ENCODE measurements at places on chromosomes 4 and X. TPM values are rescaled to one million over a fixed set of nuclear protein-coding genes. Genes with fewer than 3 reads are reported as not detected.

- no peak for DNase-seq
These were observed 92.6 kb downstream of the IL13RA2 start for GRCh38 chrX:114924856-114925255.

DNA sequence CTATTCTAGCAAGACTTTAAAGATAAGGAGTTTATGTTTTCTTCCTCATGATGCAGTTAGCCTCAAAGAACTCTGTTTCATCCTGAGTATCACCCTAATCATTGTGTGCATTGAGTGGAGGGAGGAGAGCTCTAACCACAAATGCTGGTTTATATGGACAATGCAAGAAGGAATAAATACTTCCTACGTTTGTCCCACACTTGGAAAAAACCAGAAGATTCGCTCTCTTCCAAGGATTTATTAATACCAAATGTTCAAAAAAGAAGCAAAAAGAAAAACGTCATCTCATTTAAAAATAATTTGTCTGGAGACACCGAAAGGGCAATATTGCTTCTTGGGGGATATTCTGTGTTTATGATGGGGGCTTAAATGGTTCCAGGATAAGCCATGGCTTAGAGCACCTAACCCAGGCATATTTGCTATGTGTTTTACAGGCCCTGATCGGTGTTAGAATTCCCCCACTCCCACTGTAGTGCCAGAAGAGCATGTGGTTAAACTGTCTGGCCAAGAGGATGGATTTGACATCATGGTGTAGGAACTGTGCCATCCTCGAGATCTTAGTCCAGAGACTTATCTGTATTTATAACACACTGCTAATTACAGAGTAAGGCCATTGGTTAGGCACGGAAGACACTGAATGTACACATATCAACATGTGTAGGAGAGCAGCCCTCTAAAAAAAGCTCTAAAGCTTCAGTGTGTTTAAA lies 227.2 kb downstream of the ANK2 start:
- no peak for DNase-seq

DNA sequence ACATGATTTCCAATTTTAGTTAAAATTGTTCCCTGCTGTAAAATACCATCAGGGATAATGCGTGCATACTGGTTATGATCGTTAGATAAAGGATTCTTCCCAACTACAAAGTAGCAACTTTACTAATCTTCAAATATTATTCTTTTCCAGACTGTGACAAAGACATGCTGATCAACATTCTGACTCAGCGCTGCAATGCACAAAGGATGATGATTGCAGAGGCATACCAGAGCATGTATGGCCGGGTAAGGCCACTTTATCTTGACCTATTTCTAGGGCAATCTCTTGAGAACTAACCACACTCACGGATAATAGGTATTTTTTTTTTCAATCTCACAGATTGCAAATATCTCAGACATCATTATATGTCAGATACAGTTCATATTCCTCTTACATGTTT lies 47.0 kb downstream of the ANXA10 start:
- DNase-seq, result no peak

GRCh38 chr4:80011636-80012236 lies 61.3 kb downstream of the ANTXR2 start:
- no peak for DNase-seq

DNA sequence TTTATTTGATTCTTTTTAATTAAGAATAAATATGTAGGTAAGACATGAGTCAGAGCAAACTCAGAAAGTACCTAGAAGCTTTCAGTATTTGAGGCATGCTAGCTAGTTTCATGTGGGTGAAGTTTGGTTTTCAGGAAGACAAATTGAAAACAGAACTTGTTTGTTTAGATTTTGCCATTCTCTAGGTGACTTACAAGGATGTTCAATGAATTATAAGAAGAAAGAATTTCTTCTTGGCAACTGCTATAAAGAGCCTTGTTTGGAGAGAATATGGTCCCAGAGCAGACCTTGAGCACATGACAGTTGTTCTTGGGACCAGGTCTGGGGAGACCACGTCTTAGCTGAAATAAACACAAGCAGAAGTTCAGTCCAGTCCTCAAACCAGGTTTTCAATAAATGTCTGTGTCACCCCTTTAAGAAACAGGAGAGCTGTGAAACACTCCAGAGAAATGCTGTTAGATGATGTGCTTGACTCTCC lies 38.0 kb upstream of the IL21 start:
- DNase-seq, result no peak

Gene DRP2
- total RNA-seq, result 32.1 TPM

Gene NSG1
- 197 TPM for total RNA-seq

Gene OPRPN
- not detected for total RNA-seq

Gene FMR1NB
- total RNA-seq, result not detected

Measured in dorsolateral prefrontal cortex (tissue), 122 donors.